Fibroblast of skin of left biceps (primary cell): ENCODE measurements at places on chromosomes 11 and 22.

GRCh38 chr22:40363059-40363458, 7.3 kb upstream of the SGSM3 start:
- peak; percentile 52 for DNase-seq

GRCh38 chr22:46533070-46533833, 4.2 kb downstream of the CELSR1 start:
- no peak for DNase-seq

DNA sequence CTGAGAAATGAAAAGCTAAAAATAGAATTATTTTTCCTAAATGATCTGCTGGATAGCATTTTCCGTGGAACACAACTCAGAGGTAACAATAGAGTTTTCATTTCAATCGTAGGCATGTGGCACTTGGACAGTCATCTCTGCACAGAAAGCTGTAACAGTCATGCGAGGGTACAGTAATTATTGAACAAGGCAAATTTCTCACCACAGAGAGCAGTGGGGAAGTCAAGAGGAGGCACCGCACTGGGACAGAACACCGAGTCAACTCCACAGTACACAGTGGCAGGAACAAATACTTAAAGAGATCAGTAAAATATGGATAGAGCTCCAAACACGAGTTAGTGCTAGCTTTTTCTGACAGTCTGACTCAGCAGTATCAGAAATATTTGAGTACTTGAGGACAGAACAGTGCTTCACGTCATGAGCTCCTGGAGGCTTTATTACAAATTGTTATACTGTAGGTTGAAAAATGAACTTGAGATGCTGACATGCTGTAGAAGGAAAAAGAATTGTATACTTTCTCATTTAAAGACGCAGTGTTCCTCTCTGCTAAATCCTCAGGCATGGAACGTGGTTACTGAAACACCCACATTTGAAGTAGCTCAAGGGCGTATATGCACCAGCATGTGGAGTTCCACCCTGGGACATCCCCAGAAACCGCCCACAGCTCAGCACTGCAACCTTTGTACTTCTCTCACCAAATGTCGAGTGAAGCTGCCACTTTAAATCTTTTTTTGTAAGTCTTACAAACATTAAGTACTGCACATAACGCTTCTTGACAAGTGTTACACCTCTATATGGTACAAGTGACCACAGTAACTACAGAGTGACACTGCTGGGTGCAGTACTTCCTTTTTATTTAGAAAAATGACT, 27.4 kb upstream of the YPEL1 start:
- no peak for DNase-seq

- DNase-seq: no peak
These were observed 50.9 kb downstream of the CDKN1C start for GRCh38 chr11:2834503-2835273.

GRCh38 chr11:116535120-116535519, 237.7 kb downstream of the BUD13 start:
- no peak for DNase-seq

- DNase-seq: no peak
These were observed 234.8 kb downstream of the CASP12 start for GRCh38 chr11:104663190-104664140.

GRCh38 chr22:44288913-44289312, 23.8 kb downstream of the SHISAL1 start:
- DNase-seq: no peak

DNA sequence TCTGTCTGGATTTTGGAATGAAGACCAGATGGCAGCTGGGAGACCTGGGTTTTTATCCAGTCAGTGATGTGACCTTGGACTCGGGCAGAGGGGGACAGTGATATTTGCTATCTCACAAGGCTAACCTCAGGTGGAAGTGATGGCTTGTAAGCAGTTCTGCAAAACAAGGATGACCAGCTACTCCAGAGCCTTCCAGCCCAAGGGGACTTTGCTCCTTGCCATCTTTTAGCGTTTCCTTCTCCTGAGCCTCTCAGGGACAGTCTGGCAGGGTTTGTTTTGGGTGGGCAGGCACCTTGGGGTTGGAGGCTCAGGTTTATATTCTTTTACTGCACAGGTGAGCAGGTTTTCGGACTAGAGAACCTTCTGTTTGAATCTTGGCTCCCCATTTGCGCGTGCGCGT, 9.5 kb upstream of the OSBP2 start:
- DNase-seq: no peak

GRCh38 chr22:37517826-37518450, 1.3 kb downstream of the CARD10 start:
- DNase-seq: no peak

DNA sequence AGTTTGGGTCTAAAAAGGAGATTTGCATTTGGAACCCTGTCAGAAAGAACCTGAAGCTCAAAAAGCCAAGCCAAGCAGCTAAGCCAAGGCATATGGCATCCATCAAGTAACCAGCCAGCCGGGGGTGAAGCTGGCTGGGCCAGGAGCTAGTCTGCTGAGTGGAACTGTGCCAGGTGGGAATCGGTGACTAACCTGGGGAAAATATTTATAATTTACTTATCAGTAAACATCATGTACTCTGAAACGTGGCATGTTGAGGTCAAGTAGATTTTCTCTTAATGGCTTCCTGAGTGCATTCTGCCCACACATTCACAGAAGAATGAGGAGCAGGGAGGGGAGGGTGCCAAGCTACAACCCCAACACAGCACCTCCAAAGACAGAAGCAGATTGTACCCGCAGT, 70.5 kb upstream of the SESN3 start:
- no peak for DNase-seq

- peak; percentile 62 for DNase-seq
These were observed 25.1 kb upstream of the FJX1 start for GRCh38 chr11:35593143-35593542.

- no peak for DNase-seq
These were observed 16.6 kb downstream of the CYTH4 start for GRCh38 chr22:37298748-37299495.

GRCh38 chr11:128940603-128941002, 2.1 kb downstream of the TP53AIP1 start:
- DNase-seq: no peak

DNA sequence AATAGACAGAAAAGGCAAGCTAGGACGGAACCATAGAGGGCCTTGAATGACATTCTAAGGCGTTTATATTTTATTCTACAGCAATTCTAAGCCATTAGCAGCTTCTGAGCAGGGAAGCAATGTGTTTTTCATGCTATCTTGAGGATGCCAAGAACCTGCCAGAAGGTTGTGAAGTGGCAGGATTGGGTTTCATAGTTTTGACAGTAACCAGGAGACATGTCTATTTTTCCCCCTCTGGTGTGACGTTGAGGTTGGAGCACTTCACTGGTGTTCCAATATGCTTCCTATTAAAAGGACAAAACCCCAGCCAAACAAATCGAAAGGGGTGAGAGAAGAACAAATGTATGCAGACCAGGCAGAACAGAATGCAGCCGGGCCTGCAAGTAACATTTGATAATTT, 148.2 kb downstream of the SPATA19 start:
- DNase-seq: no peak

DNA sequence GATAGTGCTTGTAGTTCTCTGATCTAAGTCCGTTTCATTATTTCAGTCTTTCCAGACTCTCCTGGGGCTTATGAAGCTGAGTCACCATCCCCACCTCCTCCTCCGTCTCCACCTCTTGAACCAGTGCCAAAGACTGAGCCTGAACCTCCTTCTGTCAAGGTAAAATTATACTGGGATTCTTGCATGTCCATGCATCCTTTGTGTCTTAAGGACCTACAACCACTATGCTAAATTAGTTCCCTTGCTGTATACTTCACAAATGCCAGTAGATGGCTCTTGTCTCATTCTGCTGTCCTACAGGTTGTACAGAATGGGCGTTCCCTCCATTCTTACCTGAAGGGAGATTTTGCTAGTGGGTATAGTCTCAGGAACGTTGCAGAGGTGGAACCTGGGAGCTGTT, 42.2 kb downstream of the POLD3 start:
- DNase-seq: peak; percentile 21

GRCh38 chr22:43520632-43521039, 108.8 kb downstream of the MPPED1 start:
- no peak for DNase-seq

DNA sequence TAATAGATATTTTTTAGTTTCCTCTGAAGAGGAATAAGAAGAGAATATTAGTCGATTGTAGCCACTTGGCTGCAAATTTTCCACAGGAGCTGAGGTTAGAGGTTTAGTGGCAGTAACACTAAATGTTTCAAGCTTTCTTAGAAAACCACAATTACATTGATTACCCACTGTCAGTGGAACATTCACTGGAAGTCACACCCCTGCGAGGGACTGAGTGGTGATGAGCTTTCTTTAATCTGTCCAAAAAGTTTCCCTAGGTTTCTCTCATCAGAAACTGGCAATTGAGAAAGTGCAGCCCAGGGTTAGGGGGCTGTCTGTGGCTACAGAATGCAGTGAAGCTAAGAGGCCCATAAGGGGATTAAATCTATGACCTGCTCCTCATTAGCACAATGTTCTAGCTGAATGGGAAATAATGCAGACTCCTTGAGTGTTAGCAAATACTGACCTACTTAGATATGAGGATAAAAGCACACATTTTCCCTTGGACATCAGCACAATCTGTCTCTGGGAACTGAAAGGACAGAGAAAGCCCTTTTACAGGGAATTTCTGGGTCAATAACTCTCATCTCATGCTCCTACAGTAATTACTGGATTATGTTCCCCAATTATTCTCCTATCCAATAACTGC, 189.5 kb downstream of the FAM76B start:
- no peak for DNase-seq
